Stimulated activated CD8-positive, alpha-beta memory T cell treated with anti-CD3 and anti-CD28 coated beads, Interleukin-12 subunit alpha, Interleukin-12 subunit beta, amount 100 ng/mL, for 4 hours (primary cell): ENCODE measurements at places on chromosomes 4 and X.

- no peak for DNase-seq
Measured at GRCh38 chr4:80407246-80407645, 71.7 kb downstream of the CFAP299 start.

DNA sequence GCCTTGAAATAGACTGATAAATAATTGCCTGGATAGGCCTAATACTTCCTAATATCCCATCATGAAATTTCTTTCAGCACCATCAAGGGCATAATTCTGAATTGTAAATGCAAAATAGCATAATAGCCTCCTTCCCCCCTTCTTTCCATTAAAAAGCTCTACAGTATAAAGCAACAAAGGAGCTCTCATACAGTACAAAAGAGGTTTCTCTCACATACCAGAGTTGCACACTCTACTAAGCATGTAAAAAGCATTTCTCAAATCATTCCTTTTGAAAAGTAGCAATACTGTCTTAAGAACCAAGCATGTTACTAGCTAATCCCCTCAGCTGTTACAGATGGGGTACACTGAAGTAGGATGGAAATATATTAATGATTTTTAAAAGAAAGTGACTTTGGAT is 509.0 kb downstream of the KLHL13 start:
- no peak for DNase-seq

GRCh38 chr4:63155561-63155960 is 1253.7 kb downstream of the TECRL start:
- no peak for DNase-seq

DNA sequence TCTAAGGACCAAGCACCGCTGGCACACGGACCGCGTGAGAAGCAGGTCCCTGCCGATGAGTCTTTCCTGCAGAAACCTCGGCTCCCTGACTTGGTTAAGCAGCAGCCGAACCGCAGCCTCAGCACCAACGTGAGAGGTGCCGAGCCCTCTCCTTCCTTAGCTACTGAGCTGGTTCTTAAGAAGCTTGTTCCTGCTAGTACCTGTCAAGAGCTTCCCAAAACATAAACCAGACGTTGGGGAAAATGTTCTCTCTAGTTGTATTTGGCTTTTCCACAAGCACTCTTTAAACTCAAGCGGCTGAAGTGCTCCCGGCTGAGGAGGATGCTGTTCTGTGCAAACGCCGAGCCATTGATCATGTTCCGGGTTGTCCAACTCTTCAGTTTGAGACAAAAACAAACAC is 29.3 kb upstream of the TLR3 start:
- no peak for DNase-seq

DNA sequence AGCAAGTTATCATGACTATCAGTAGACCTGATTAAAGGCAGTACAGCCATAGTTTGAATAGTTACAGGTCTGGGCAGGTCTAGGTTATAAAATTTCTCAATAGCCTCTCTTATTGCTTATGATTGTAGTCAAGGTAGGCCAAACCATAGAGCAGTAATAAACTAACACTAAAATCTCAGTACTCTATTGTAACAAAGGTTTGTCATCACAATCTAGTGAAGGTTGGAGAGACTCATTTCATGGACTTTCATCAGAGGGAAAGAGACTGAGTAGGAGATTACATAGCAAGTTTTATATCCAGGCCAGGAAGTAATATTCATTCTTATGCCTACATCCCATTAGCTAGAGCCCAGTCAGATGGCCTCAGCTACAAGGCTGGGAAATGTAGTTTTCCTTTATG is 141.0 kb downstream of the ASB9 start:
- no peak for DNase-seq

DNA sequence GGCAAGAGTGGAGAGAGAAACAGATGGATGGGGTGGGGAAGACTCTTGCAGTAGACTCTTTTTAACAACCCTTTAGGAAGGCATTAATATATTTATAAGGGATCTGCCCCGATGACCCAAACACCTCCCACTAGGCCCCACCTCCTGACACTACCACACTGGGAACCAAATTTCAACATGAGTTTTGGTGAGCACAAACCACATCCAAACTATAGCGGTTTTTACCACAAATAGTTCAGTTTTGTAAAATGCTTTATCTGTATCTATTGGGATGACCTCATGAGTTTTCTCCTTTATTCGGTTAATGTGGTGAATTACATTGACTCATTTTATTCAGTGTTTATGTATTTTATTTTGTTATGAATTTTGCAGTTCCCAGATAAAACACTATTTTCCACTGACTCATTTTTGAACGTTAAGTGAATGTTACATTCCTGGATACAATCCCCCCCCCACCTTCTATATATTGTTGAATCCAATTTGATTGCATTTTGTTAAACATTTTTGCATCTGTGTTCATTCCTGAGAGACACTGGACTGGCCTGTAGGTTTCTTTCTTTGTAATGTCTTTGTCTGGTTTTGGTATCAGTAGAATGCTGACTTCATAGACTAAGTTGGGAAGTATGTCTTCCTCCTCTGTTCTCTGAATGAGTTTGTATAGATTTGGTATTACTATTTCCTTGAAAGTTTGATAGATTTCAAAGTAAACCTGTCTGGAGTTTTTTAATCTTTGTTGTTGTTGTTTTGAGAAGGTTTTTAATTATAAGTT is 13.9 kb upstream of the CPLX1 start:
- DNase-seq, result no peak

DNA sequence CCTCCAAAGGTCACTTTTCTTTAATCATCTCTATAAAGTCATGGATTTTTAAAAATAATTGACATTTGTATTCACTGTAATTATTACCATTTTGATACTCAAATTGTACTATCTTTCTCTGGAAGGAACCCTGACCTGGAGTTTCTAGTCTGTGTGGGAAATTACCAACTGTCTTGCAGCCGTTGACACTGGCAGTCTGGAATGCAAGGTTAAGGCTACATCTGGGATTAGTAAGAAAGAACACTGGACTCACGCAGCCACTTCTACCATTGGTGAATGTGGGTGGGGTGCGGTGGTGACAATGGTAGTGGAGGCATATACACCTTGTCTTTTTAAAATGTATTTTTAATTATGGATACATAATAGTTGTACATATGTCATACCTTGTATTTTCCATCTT is 40.9 kb downstream of the EGF start:
- DNase-seq, result no peak

DNA sequence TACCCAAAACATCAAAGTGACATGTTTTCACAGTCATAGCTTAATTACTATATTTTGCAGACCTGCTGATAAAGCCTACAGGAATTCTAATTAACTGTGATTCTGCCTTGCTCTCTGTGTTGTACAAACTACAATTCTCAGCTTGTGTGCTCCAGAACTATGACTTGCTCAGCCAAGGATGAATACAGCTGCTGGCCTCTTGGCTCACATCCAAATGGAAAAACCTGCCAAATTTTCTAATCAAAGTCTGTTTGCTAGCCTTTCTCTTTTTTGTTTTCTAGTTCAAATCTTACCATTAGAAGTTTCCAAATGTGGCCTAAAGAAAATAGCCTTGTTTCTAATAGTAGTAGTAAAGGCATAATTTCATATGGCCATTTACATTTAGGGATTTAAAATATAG is 1176.8 kb downstream of the FAM133A start:
- DNase-seq, result no peak
